Left cardiac atrium (tissue), 4 donors: ENCODE measurements at places on chromosomes 1 and 21.

DNA sequence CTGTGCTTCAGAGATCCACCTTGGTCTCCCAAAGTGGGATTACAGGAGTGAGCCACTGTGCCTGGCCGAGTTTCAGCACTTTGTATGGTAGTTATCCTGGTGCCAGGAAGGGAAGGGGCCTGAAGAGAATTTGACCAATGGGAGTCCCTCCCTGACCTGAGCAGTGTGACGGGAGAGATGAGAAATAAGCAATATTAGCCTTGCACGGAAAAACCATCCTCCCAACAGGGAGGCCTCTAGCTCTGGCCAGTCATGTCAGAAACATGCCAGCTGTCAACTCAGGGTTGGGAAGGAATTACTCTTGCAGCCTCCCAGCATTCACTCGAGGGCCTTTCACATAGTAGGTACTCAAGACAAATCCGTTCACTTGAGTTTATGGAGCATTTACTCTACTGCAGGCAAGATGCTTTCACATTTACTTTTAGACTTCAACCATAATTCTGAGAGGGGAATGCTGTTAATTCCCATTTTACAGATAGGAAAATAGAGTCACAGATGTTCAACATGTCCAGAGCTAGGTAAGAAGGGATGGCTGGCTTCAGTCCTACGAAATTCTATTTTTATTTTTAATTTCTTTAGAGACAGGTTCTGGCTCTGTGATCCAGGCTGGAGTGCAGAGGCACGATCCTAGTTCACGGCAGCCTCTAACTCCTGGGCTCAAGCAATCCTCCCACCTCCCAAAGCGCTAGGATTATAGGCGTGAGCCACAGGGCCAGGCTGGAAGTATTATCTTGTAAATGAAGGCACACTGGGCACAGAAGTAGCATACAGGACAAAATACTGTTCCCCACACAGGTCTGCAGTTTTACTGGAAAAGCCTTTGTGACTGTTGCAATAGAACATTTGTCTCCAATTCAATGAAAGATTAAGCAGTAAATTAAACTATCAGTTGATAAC is 3.2 kb upstream of the ATP13A2 start:
- no peak for DNase-seq

GRCh38 chr1:93352376-93352775 is 6.7 kb downstream of the DR1 start:
- no peak for DNase-seq

- DNase-seq: no peak
Measured at GRCh38 chr1:68376441-68376840, 73.3 kb downstream of the RPE65 start.

GRCh38 chr21:14690886-14691285 is 144.8 kb upstream of the SAMSN1 start:
- no peak for DNase-seq

DNA sequence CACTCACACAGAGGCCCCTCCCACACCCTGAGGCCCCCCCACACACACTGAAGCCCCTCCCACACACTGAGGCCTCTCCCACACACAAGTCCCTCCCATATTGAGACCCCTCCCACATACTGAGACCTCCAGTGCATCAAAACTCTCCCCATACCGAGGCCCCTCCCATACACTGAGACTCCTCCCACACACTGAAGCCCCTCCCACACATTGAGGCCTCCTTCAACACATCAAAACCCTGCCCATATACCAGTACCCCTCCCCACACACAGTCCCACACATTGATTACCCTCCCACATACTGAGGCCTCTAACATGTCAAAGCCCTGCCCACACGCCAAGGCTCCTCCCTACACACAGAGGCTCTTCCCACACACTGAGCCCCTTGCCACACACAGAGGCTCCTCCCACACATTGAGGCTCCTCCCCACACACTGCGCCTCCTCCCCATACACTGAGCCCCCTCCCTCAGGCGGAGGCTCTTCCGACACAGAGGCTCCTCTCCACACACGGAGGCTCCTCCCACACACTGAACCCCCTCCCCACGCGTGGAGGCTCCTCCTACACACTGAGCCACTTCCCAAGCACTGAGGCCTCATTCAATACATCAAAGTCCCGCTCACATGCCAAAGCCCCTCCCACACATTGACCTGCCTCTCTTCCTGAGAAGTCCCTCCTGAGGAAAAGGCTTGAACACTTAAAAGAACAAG is 392.3 kb downstream of the CAMTA1 start:
- no peak for DNase-seq

DNA sequence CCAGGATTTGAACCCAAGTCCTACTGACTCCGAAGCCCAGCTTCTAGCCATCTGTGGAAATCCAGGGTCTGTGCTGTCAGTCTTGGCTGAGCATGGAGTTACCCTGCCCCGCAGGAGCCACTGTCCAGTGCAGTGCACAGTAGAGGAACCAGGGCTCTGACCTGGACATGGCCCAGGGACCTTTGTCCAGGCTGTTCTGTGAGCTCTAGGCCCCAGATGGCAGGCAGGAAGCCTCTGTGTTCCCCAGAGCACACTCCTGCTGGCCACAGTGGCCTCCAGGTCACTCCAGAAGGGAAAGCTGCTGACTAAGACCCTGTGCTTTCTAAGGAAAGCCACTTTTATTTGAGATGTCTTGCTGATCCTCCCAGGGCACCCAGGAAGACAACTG is 13.8 kb downstream of the S100A7A start:
- DNase-seq: no peak

- DNase-seq: no peak
Measured at GRCh38 chr1:62184336-62184735, 10.3 kb upstream of the L1TD1 start.

DNA sequence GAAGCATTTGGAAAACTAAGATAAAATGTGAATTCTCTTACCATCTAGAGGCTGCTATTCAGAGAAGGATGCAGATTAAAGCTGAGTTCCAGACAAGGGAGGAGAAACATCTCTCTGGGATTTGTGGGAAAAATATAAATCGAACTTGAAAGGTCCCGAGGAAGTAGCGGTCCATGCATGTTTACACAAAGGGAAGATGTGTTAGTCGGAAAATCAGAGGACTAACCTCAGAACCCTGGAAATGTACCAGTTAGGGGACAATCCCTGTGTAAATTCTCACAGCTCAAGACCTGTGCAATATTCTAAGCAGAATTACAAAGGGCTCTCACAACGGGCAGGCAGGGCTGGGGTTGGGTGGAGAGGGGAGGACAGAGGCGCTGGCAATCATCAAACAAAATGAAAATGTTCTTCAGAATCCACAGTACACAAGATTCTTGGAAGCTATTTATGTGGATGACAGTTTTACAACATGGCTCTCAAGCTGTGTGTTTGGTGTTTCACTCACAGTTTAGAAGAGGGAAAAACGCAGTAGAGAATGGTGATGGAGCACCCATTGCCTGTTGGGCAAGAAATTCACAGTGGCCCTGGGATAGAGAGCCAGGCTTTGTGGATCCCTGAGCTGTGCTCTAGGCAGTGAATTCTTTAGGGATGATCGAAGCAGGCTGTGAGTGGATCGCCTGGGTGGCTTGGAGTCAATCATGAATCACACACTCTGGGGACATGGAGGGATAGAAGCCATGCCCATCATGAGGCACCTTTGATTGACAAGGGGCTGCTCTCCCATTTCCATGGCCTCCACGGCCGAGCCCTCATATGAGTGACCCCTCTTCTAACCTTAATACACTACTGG is 47.6 kb downstream of the KCNJ6 start:
- no peak for DNase-seq

DNA sequence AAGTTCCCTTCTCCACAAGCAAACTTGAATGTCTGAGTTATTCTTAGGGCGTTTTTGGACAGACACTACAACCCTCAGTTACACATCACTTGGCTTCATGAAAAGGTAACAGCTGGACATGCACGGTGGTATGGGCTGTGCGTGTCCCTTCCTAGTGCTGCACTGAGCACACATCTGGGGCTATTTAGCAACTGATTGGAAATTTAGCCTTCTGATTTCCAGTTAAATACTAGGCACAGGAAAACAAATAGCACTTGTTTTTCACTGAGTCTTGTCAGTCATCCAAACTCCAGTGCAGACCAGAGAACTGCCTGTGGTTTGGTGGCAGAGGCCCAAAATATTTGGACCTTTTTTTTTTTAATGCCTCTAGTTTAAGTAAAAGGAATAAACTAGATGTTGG is 134.7 kb downstream of the TGFBR3 start:
- DNase-seq: peak; percentile 36

DNA sequence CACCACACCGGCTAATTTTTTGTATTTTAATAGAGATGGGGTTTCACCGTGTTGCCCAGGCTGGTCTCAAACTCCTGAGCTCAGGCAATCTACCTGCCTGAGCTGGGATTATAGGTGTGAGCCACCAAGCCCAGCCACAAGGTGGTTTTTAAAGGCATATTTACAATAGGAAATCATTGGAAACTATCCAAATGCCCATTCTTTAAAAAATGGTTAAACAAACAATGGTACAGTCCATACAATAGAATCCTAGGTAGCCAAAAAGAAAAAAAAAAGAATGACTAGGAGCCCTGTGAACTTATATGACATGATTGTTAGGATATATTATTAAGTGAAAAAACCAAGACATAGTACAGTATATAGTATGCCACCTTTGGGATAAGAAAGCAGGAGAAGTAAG is 5.3 kb downstream of the ATP2B4 start:
- DNase-seq: no peak

DNA sequence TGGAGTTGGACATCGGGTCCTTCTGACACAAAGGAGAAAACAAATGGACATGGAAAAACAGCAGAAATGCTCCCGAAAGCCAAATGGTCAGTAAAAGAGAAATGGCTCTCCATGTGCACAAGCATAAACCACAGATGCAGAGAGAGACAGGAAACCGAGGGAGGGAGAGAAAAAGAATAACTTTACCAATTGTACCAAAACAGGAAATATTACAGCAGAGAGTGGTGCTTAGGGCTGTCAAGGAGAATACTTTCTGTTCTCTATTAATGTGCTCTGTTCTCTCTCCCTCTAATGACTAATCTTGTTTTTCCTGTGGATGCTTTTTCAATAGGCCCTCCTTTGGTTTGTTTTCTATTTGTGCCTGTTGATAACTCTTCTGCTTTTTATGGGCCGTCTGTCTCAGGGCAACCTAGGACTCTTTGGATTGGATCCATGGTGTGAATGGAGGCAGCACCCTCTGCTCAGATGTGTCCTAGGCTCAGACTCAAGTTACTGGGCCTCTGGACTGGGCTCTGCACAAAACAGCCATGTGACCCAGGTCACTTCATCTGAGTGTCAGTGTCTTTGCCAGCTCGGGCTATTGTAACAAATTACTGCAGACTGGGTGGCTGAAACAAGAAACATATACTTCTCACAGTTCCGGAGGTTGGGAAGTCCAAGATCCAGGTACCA is 663.0 kb downstream of the NPHP4 start:
- DNase-seq: no peak

- DNase-seq: no peak
Measured at GRCh38 chr21:29349702-29350101, 51.0 kb downstream of the BACH1 start.

DNA sequence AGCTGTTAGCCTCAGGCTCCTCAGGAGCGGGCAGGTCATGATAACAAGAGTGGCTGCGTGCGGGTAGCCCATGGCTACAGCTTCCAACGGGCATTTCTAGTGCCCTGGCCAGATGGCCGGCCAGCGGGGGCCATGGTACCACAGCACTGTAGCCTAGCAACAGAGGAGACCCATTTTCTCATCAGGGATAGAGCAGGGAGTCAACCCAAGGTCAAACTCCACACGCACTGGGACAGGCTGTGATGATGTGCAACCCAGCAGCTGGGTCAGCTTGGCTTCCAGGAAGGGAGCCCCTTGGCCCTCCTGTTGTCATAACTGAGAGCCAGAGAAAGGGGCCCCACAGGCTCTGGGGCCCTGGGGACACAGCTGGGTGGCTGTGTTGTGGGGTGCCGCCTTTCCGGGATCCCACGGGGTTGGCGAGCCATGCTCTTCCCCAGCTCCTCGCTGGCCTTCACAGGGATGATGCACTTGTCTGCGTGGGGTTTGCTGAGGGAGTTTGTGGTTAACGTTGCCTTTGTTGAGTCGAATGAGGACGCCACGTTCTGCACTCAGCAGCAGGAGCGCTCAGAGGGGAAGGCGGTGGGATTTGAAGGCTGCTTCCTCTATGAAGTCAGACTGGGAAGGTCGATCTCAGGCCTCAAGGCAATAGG is 46.3 kb downstream of the COL18A1 start:
- peak; percentile 13 for DNase-seq

DNA sequence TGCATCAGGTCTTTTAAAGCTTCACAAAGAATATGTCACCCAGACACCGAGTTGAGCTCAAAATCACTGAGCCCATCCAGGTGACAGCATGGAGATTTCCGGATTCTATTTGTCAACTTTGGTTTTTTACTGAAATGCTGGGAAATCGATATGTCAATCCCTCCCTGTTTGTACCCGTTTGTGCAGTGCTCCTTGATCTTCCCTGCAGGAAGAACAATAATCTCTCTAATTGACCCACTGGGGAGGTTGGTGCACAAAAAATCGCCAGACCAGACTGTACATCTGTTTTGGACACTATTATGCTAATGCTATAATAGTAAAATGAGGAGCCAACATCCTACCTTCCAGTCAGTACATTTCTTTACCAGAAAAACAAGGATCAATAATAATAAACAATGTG is 1.8 kb downstream of the BARHL2 start:
- DNase-seq: no peak

GRCh38 chr21:31337996-31338907 is 5.8 kb downstream of the TIAM1 start:
- DNase-seq: no peak

DNA sequence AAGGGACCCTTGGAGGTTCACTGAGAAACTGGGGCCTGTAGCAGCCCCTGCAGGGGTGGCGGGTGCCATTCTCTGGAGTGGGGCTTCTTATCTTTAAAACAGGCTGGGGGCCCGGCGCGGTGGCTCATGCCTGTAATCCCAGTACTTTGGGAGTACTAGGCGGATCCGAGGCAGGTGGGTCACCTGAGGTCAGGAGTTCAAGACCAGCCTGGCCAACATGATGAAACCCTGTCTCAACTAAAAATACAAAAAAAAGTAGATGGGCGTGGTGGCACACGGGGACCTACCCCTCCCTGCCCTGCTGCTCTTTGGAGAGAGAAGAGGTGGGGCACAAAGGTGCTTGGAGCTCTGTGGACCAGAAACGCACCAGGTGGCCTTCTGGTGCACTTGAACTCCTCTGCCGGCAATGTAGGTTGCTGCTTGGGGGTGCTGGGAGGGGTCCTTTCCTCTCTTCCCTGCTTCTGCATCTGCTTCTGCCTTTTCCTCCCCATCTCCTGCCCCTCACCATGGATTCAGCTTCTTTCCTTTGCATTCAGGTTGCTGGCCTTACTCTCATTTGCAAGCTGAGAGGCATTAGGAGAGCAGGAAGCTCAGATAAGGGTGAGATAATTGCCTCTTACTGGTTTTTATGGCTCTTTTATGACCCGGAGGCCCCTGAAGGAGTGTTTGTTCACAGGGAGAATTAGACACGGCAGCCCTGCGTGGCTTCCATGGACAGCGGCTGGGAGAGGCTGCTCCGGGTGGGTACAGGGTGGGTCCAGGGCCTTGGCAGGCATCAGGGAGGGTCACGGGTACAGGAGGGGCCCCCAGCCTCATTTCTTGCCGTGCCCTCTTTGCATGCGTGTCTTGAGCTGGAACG is 57.4 kb downstream of the ARHGEF10L start:
- DNase-seq: no peak

GRCh38 chr1:147784941-147785340 is 24.5 kb upstream of the GJA5 start:
- DNase-seq: no peak
